ENCODE measurements at places on chromosomes 4 and X.

DNA sequence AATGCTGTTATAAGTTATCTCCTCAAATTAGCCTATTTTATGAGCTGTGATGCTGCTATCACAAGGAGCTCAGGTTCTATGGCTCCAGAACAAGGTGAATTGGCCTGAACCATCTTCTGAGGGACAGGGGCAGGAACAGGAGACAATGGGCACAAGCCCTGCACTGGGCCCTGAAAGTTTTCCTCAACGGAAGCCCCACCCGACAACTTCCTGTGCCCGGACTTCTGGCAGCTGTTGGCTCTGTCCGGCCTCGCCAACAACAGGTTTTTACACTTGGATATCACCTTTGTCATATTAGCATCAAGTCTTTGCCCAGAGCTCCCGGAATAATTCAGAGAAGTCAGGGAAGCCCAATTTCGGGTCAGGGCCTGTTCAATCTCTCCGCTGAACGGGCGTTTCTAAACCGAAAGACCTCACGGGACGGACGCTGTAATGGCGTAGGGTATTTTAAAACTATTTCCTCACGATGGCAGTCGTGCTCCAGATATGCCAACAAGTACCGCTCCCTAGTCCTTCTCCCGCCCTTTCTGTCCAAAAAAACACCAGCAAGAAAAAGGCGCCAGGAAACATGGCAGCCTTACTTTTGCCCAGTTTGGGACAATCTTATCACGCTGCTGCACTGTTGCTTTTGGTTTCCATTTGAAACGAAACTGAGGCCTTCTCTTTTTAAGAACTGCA, 201.0 kb upstream of the STK26 start:
- no peak for DNase-seq

DNA sequence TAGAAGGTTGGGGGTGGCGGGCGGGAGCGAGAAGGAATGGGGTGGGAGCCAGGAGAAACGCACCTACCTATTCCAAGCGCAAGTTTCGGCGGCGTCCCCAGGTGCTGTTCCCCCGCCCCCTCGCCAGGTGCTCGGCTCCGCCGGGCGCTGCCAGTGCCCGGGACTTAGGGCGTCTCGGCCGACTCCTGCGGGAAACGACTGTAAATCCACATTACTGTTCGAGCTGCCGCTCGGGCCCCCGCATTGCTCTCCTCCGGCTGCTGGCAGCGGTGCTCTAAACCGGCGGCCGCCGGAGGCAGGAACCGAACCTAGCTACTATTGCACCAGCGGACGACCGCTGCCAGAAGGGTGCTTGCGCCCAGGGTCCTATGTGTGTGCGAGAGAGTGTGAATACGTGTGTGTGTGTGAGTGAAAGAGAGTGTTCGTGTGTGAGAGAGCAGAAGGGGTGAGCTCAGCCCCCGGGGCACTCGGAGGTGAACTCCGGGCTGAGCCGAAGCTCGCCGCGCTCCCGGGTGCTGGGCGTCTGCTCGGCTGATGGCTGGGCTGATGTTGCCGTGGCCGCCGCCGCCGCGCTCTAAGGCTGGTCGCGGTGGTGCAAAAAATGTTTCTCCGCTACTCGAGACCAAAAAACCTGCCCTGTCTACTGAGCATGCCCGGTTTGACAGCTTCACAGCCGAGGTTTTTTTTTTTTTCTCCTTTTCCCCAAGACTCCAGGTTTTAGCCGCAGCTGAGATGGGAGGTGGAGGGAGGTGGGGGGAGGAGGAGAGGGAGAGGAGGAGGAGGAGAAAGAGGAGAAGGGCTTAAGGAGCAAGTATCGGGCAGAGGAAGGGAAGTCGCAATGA, 115.7 kb upstream of the TEX13C start:
- no peak for DNase-seq

- DNase-seq = no peak
Measured at GRCh38 chr4:8200302-8200975, 1.3 kb downstream of the SH3TC1 start.

DNA sequence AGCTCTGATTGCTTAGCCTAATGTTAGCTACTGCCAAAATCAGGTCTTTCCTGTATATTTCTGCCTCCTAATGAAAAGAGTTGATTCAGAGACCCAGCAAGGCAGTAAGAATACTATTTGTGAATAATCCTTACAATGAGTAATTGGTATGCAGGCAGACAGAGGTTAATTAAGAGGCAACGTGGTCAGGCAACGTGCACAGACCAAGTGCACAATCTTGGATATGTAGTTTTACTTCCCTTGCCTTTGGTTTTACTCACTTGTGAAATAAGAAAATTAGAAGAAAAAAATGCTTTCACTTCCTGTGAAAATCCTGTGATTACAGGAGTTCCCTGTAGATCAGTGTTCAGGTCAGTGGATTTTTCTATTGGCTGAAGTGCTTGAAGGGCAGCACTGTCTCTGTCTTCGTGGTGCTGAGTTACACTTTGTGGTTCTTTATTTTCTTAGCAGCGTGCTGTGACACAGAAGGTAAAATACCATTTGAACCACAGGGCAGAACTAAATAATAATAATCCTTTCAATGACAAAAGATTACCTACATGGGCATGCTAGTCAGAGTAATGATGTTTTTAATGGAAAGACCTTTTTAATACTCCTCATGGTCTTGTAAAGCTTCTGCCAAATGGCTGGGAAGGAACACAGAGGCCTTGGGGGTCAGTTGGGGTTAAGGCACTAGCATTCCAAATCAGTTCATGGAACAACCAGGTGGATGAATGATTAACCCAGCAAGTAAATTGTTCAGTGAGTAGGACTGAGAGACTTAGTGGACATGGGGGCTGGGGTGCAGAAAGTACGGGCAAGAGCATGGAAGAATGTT, 430.9 kb downstream of the MAPK10 start:
- DNase-seq = no peak

All from natural killer cell (primary cell).